Mammary epithelial cell (primary cell): ENCODE measurements at places on chromosomes 12 and 14. TPM values are rescaled to one million over a fixed set of nuclear protein-coding genes. Genes with fewer than 3 reads are reported as not detected.

TMEM119 gene
- total RNA-seq = 1.0 TPM

SCYL2 gene
- total RNA-seq = 58.7 TPM

KCNA1 gene
- total RNA-seq = not detected in 2 replicates

SYT1 gene
- 13.7 TPM for total RNA-seq

EFS gene
- 0.35 and 1.4 TPM in 2 replicates for total RNA-seq

SDR9C7 gene
- not detected in 2 replicates for total RNA-seq

DLGAP5 gene
- 0.50 TPM for total RNA-seq

TEX52 gene
- not detected in 2 replicates for total RNA-seq

CLEC4C gene
- not detected in 2 replicates for total RNA-seq

LRRC10 gene
- not detected for total RNA-seq

GRCh38 chr12:68646484-68646883 lies 35.8 kb downstream of the RAP1B start:
- DNase-seq = no peak

DNA sequence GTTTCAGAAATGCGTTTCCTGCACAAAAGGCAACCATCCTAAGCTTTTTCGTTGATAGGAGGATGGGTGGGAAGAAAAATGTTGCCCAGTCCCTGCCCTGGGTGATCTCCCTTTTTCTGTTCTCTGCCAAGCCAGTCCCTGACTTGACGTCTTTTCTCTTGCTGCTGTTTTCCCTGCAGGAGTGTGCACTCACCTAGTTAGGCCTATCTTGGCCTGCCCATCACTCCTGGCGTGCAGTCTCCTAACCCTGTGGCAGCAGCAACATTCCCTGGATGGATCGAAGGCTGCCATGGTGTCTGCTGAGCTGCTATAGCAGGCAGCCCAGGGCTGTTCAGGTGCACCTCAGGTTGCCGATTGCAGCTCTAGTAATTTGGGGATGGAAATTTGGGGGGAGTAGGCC lies 1.2 kb downstream of the UNC119B start:
- peak; percentile 14 for DNase-seq

GRCh38 chr14:50095895-50096294 lies 20.5 kb downstream of the VCPKMT start:
- DNase-seq = no peak

- DNase-seq = no peak
Measured at GRCh38 chr12:110694330-110694901, 5.5 kb upstream of the HVCN1 start.

GRCh38 chr12:113049976-113050742 lies 6.4 kb upstream of the DTX1 start:
- DNase-seq = no peak

DNA sequence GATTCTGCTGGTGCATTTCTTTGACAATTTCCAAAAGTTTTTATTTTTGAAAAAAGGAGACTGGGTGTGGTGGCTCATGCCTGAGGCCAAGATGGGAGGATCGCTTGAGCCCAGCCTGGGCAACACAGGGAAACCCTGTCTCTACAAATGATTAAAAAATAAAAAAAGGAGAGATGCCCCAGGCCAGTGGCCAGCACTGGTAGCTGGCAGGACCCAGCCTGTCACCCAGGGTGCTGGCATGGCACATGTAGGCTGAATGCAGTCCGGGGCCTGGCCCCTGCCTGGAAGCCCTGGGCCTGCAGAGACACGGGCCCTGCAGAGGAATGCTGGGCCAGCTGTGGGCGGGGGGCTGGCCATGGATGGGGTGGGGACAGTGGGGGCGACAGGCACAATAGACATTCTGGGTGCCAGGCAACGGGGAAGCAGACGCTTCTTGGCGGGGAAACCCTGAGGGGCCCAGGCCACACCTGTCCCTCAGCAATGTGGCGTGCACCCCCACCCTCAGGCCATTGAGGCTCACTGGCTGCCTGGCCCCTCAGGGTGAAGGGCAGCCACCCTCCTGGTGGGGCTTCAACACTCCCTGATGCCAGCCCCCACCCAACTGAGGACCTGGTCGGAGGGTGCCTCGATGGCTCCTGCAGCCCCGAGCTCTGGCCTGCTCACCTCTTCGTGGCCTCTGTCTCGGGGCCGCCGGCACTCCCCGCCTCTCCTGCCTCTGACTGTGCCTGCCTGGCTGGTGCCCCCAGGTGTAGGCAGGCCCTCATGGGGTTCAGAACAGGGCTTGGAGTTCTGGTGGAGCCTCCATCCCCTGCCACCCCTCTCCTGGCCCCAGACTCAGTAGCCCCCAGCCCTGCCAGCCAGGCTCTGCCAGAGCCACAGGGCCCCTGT lies 12.1 kb downstream of the TRMT61A start:
- no peak for DNase-seq

GRCh38 chr12:125300249-125300648 lies 235.0 kb downstream of the AACS start:
- no peak for DNase-seq

DNA sequence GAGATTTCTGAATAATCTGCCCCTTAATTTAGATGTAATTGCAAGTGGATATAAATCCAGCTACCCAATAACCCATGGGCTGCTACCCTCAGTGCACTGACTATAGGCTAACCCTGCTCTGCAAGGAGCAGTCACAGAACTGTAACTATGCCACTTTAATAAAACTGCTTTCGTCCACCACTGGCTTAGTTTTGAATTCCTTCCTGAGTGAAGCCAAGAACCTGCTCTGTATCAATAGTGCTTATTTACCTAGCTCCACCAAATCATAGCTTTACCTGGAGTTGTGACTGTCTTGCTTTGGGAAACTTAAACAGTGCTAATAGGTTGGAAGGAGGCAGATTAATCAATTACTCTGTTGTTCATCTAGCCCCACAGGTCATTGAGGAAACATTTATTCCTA lies 1524.4 kb upstream of the SEL1L start:
- DNase-seq = no peak

DNA sequence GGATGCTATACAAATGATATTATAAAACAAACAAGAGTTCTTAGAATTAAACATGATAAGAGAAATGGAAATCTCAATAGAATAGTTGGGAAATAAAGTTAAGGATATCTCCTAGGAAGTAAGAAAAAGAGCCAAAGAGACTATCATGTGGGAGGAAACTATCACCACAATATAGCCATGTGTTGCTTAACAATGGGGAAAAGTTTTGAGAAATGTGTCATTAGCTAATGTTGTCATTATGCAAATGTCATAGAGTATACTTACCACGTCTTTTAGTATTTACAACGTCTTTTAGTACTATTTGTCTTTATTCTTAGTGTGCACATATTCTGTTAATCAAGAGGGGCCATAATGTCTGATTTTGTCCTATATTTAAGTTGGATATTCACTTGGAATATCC lies 58.7 kb downstream of the ZNF641 start:
- DNase-seq = no peak

DNA sequence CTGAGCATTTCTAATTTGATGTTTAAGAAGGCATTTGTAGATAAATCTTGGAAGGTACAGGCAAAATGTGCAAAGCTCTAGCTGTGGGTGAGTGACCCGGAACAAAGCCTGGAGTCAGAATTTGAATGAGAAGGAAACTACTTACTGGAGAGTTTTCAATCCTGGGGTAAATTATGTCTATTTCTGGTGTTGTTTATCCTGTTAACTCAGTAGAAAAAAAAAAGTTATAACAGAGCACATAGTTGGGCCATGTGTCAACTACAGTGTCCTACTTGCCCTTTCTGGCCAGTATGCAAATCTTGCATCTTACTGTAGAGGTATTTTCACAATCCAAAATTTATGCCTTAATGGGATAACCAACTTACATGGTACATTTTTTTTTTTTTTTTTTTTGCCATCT lies 182.3 kb downstream of the SYNE2 start:
- no peak for DNase-seq

DNA sequence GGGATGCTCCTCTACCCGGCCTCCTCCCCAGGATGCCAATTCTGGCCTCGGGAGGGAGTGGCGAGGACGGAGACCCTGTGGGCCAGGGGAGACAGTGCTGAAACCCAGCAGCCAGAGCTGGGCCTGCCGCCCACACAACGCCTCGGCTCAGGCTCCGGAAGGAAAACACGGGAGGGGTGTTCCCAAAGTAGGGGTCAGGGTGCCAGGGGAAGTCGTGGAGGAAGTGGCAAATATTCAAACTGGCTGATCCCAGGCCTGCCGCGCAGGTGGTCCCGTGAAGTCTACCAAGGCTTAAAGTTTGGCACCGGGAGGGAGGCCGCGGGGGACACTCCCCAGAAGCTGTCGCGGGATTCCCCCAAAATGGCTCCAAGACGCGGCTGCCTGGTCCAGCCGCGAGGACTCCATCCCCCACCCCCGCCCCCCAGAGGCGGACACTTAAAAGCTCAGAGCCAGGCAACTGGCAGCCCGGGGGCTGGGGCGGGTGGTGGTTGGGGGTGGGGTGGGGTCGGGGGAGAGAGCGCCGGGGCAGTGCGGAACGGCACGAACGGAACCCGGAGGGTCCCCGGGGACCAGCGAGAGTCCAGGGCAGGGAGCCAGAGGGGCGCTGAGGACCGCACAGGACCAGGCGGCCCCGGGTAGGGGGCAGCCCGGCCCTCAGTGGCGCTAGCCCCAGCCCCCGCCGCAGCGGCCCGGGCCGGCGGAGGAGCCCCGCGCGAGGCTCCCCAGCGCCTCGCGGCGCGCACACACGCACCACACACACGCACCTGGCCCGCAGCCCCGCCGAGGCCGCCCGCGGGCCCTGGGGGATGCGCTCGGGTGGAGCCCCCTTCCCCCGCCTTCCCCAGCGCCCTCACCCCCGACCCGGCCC lies 20.0 kb downstream of the BEGAIN start:
- no peak for DNase-seq

- DNase-seq = no peak
Measured at GRCh38 chr12:45626965-45627364, 102.5 kb upstream of the ARID2 start.

- DNase-seq = no peak
Measured at GRCh38 chr12:68861890-68862289, 53.9 kb downstream of the MDM2 start.

DNA sequence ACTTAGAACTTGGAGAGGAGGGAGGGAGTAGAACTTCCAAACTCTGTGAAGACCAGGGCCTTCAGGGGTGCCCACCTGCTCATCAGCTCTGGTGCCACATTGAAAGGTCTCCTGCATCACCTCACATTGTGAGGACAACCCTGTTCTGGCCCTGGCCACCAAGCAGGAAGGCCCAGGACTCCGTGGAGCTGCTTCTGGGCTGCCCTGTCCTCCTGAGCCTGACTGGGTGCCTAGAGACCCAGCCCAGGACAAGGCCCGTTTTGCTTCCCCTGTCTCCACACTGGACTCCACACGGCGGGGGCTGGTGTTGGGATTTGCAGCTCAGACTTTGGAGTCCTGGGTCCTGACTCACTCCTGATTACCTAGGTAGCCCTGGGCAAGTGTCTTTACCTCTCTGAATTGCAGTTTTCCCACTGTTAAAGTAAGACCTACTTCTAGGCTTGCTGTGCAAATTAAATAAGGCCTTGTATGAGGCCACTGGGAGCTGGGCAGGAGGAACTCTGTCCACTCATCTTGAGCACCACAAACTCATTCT lies 12.5 kb upstream of the KRT82 start:
- DNase-seq = peak; percentile 28

DNA sequence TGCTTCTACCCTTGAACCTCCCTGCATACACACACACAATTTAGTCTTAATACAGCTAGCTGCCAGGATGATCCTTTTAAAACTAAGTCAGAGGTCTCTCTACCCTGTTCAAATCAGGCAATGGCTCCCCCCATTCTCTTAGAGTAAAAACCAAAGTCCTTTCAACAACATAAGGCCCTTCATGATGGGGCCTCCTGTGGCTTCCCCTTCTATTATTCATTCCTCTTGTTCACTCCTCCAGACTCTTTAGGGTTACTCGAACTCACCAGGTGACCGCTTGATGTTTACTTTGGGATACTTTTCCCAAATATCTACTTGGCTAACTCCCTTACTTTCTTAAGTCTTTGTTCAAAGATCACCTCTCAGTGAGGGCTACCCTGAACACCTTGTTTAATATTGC lies 30.4 kb downstream of the DENND5B start:
- DNase-seq = no peak

DNA sequence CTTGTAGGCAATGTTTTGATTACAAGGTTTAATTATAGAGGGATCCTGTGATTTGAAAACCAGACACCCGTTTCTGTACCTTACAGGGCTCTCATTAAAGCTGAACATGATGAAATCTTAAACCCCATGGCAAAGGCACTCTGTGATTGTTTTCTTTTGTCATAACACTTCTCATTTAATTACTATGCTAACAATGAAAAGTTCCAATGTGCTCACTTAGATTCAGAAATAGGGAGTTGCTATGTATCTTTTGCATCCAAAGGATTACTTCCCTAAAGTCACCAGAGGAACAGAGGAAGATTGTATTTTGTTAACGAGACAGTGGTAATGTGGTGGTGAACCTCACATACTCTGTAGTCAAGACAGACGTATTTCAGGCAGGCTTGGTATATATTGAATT lies 81.5 kb upstream of the MYF6 start:
- no peak for DNase-seq

DNA sequence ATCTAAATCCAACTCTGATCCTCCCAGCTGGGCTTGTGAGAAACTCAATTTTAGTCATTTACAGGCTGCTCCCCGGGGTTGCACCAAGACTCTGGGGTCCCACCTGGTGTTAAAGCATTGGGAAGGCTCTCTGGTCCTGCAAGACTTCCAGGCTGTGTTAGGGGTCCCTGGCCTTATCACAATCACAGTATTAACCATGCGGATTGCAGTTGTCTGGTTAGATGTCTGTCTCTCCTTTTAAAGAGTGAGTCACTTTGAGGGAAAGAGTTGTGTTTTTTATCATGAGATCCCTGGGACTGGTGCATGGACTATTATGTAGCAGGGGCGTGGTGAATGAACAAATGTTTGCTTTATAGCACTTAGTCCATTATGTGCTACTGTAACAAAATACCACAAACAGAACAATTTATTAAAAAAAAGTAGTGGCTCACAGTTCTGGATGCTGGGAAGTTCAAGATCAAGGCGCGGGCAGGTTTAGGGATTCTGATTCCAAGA lies 531.4 kb downstream of the FUT8 start:
- DNase-seq = no peak

- no peak for DNase-seq
Measured at GRCh38 chr12:49716553-49716952, 9.3 kb upstream of the FMNL3 start.

DNA sequence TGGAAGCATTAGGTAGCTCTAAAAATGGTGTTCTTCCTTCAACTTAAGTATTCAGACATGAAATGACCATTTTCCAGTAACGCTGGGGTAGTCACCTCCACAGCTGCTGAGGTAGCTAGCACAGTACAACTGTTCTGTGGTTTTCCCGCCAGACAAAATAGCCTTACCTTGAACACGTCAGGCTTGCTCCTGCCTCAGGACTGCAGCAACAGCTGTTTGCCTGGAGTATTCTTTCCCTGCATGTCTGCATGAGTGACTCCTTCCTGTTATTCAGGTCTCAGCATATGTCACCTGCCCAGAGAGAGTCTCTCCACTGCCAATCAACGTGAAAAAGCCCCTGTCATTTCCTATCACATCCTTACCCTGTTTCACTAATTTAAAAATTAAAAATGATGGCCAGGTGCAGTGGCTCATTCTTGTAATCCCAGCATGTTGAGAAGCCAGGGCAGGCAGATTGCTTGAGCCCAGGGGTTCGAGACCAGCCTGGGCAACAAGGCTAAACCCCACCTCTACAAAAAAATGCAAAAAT lies 37.9 kb downstream of the WDR89 start:
- no peak for DNase-seq

GRCh38 chr12:67698672-67699581 lies 50.4 kb downstream of the DYRK2 start:
- DNase-seq = peak; percentile 96

- no peak for DNase-seq
Measured at GRCh38 chr14:57998766-57999165, 132.9 kb upstream of the SLC35F4 start.
